Ascending aorta (tissue), 2 donors: ENCODE measurements at places on chromosomes 2 and 18. TPM values are rescaled to one million over a fixed set of nuclear protein-coding genes. Genes with fewer than 3 reads are reported as not detected.

- no peaks in the 10 kb centered on the region for H3K36me3 ChIP-seq
- no peak overlapping the region for H3K27ac ChIP-seq
- H3K4me3 ChIP-seq: no peak overlapping the region
- DNase-seq: no peak
- H3K4me1 ChIP-seq: no peaks in the 10 kb centered on the region
- H3K27me3 ChIP-seq: no peaks in the 10 kb centered on the region
These were observed 82.8 kb downstream of the LOXHD1 start for GRCh38 chr18:46574000-46574742.

- no peaks in the 10 kb centered on the region for H3K27me3 ChIP-seq
- no peak for DNase-seq
- no peak overlapping the region for H3K4me3 ChIP-seq
- H3K27ac ChIP-seq: no peak overlapping the region
These were observed 31.7 kb downstream of the PCARE start for GRCh38 chr2:29042561-29043075.

Gene CFAP53
- not detected for total RNA-seq

Gene LMAN1
- total RNA-seq: 60.8 TPM

Gene PRSS56
- total RNA-seq: not detected

Gene SNTG2
- total RNA-seq: 9.9 TPM

Gene HOXD13
- total RNA-seq: not detected
